ENCODE measurements at places on chromosomes 5 and 9.

GRCh38 chr5:161256957-161257356 is 289.6 kb downstream of the GABRB2 start:
- no peak for DNase-seq

GRCh38 chr5:145473042-145473642 is 362.0 kb downstream of the PRELID2 start:
- no peak for DNase-seq

GRCh38 chr5:37831821-37832534 is 7.9 kb downstream of the GDNF start:
- no peak for DNase-seq

DNA sequence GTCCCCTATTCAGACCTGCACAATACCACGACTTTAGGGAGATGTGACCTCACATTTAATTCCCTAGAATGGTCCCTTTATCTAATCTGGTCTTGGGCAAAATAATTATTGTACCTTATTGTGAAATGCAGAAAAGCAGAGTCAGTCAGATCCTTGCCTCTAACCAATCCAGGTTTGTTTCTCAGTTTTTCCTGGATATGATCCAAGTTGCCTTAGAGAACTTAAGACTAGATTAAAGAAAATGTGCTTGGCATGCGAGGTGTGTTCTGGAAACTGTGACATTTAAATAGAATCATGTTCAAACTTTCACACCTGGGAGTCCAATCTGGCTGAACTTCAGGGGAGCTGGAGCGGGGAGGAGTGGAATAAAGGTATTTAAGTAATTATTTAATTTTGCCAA is 696.2 kb downstream of the DNAH5 start:
- no peak for DNase-seq

DNA sequence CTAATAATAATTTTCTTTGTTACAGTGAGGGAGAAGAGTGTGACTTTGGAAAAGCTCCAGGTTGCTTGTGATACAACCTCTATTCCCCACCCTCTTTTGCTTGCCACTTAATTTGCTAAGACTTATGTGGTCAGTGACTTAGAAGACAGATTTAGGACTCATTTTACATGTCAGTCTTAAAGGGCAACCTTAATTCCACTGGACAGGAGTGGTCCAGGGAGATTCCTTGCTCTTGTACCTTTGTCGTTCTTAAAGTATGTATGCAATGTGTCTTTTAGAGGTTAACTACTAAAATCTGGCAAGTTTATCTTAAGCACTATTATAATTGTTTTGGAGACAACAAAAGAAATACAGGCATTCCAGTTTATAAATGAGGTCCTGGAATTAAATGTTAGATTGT is 20.0 kb downstream of the SLC30A5 start:
- DNase-seq = no peak

- DNase-seq = no peak
Measured at GRCh38 chr9:114988962-114989599, 58.7 kb upstream of the TNFSF8 start.
